ENCODE measurements at places on chromosomes 4 and X. TPM values are rescaled to one million over a fixed set of nuclear protein-coding genes. Genes with fewer than 3 reads are reported as not detected.

GRCh38 chr4:146842876-146843275 lies 102.8 kb downstream of the TTC29 start:
- no peaks in the 10 kb centered on the region for H3K36me3 ChIP-seq
- DNase-seq, result no peak
- H3K27ac ChIP-seq, result no peak overlapping the region
- H3K27me3 ChIP-seq, result no peaks in the 10 kb centered on the region
- H3K4me1 ChIP-seq, result no peaks in the 10 kb centered on the region

DNA sequence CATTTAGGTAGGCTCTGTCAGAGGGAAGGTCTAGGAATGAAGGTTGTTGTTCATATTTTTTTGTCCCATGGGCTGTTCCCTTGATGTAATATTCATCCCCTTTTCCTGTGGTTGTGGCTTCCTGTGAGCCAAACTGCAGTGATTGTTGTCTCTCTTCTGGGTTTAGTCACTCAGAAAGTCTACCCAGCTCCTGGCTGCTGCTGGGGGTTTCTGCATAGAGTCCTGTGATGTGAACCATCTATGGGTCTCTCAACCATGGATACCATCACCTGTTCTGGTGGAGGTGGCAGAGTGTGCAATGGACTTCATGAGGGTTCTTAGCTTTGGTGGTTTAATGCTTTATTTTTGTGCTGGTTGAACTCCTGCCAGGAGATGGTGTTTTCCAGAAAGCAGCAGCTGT lies 122.8 kb downstream of the ZC4H2 start:
- no peaks in the 10 kb centered on the region for H3K36me3 ChIP-seq
- DNase-seq, result no peak
- no peak overlapping the region for H3K27ac ChIP-seq

DNA sequence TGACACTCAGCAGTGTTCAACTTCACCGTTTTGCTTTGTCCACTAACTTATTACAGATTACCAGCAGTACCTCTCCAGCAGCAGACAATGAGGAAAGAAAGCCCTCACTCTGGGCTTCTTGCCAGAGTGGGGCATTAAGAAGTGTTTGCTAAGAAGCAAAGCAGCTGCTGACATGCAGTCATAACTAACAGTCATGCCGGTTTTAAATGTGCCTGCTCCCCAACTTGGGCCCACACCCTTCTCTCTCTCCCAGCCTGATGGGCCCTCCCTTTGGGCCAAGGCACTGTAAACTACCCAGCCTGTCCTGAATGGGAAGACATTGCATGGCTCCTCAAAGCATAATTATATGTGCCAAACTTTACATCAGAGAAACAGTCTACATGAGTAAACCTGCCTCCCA lies 54.6 kb upstream of the HHIP start:
- no peak overlapping the region for H3K27ac ChIP-seq
- H3K36me3 ChIP-seq, result no peaks in the 10 kb centered on the region
- DNase-seq, result no peak
- H3K27me3 ChIP-seq, result no peaks in the 10 kb centered on the region
- H3K4me3 ChIP-seq, result no peak overlapping the region

GRCh38 chr4:80115368-80116181 lies 42.5 kb upstream of the ANTXR2 start:
- H3K4me3 ChIP-seq, result no peak overlapping the region
- no peak for DNase-seq
- H3K4me1 ChIP-seq, result no peaks in the 10 kb centered on the region
- H3K36me3 ChIP-seq, result no peaks in the 10 kb centered on the region

- no peaks in the 10 kb centered on the region for H3K36me3 ChIP-seq
- no peak overlapping the region for H3K27ac ChIP-seq
- DNase-seq, result no peak
- H3K27me3 ChIP-seq, result no peaks in the 10 kb centered on the region
- no peaks in the 10 kb centered on the region for H3K4me1 ChIP-seq
- H3K4me3 ChIP-seq, result no peak overlapping the region
Observed at GRCh38 chr4:42167709-42168108, 15.3 kb upstream of the BEND4 start.

Gene RAB40A
- 0.95 TPM for total RNA-seq

Gene FAAH2
- total RNA-seq, result 1.3 TPM

Data from sigmoid colon (tissue), 7 donors.